WTC11 (cell line): ENCODE measurements at places on chromosomes 5 and 9.
A peak's percentile ranks its signal among the peaks of the same experiment; 100 is the strongest.

- no peak for DNase-seq
Measured at GRCh38 chr5:170408877-170409660, 19.9 kb upstream of the KCNMB1 start.

- DNase-seq = no peak
Measured at GRCh38 chr9:21852754-21853153, 50.3 kb downstream of the MTAP start.

- DNase-seq = no peak
Measured at GRCh38 chr5:102554082-102554481, 55.3 kb upstream of the SLCO6A1 start.

DNA sequence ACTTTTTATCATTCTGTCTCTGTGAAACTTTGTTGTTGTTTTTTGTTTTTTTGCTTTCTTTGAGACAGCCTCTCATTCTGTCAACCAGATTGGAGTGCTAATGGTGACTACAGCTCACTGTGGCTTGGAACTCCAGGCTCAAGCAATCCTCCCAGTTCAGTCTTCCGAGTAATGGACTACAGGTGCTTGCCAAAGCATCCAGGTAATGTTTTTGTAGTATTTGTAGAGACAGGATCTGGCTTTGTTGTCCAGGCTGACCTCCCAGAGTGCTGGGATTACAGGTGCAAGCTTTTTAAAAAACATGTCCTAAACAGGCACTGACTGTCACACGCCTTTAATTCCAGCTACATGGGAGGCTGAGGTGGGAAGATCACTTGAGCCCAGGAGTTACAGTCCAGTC is 235.1 kb downstream of the MEF2C start:
- no peak for DNase-seq

- no peak for DNase-seq
Measured at GRCh38 chr9:107504585-107505455, 15.3 kb upstream of the KLF4 start.

GRCh38 chr9:126925876-126926275 is 11.3 kb downstream of the RALGPS1 start:
- no peak for DNase-seq

- no peak for DNase-seq
Measured at GRCh38 chr5:139901251-139901575, 105.6 kb downstream of the PSD2 start.

DNA sequence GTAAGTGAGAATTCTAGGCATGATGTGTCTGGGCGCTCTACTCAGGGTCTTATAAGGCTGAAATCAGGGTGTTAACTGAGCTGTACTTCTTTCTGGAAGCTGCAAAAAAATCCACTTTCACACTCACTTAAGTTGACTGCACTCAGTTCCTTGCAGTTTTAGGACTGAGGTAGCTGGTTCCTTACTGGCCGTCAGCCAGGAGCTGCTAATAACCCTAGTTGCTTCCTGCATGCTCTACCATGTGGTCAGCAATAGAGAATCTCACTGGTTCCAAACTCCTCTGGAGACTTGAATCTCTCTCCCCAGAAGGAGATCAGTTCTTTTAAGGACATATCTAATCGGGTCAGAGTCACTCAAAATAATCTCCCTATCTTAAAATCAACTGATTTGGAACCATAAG is 911.2 kb downstream of the EFNA5 start:
- DNase-seq = no peak

- DNase-seq = no peak
Measured at GRCh38 chr5:78050888-78051287, 243.6 kb downstream of the AP3B1 start.

DNA sequence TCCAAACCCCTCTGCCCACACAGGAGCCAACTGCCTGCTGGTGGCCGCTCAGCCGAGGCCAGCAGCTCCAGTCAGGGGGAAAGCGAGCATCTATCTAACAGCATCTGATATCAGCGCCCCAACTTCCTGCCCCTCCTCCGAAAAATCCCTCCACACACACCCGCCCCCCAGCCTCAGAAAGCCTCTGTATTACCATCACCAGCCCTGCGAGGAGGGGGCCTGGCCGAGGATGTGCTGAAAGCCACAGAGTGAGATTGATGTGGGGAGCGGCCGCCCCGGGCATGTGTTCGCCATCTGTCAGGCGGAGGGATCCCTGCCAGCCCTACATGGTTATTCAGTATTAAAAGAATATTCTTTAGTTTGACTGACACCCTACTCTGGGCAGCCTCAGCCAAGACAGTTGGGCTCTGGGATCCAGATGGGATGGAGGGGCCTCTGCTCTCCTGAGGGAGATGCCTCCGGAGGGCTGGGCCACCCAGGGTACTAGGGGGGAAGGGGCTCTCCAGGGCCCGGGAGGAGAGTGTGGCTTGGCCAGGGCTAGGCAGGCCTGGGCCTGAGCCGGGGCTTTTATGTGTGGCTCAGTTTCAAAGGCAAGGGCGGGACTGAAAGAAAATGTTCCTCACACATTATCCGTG is 98.0 kb downstream of the HSD17B3 start:
- DNase-seq = no peak

DNA sequence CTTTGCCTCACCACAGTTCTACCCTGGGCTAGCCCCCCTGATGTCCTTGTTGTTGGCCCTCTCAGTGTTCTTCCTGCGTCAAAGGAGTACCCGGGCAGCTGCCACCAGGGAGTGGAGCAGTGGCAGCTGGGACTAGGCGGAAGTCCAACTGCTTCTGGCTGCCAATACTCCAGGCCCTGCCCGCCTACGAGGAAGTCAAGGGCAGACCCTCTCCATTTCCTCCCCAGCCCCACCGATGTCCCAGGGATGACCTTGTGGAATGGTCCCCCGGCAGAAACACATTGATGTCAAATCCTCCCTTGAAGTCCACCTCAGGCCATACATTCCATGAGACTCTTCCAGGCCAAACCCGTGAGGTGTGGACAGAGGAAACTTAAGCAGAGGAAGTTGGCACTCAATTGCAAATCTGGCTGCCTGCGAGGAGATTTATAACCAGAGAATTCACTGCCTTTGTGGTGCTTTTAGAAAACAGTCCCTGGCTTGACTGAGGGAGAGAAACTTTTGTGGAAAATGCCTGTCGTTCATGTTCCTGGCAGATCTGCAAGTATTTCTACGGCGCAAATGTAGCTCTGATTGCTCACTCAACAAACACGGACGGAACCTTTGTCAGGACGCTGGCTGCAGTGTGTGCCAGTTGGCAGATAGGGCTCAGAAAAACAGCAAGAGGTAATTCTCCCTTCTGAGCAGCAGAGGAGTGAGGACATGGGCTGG is 339.7 kb downstream of the RAB3C start:
- DNase-seq = no peak

- no peak for DNase-seq
Measured at GRCh38 chr9:18544456-18544855, 70.5 kb downstream of the ADAMTSL1 start.

DNA sequence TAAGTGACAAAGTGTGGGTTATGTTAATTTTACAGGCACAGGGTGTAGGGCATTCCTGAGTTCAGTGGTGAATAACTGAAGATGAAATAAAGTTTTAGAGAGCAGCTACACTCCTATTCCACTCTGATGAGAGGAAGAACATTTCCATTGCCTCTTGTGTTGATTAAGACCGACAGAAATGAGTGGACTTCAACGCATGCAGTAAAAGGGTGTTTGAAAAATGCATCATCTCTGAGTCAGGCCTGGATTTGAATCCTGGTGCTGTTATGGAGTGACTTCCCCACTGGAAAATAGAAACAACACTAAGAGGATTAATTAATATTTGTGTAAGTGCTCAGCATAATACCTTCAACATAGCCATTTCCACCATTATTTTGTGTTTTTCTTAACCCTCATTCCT is 86.3 kb downstream of the PRR16 start:
- no peak for DNase-seq

GRCh38 chr9:69981686-69982445 is 61.8 kb upstream of the MAMDC2 start:
- no peak for DNase-seq

DNA sequence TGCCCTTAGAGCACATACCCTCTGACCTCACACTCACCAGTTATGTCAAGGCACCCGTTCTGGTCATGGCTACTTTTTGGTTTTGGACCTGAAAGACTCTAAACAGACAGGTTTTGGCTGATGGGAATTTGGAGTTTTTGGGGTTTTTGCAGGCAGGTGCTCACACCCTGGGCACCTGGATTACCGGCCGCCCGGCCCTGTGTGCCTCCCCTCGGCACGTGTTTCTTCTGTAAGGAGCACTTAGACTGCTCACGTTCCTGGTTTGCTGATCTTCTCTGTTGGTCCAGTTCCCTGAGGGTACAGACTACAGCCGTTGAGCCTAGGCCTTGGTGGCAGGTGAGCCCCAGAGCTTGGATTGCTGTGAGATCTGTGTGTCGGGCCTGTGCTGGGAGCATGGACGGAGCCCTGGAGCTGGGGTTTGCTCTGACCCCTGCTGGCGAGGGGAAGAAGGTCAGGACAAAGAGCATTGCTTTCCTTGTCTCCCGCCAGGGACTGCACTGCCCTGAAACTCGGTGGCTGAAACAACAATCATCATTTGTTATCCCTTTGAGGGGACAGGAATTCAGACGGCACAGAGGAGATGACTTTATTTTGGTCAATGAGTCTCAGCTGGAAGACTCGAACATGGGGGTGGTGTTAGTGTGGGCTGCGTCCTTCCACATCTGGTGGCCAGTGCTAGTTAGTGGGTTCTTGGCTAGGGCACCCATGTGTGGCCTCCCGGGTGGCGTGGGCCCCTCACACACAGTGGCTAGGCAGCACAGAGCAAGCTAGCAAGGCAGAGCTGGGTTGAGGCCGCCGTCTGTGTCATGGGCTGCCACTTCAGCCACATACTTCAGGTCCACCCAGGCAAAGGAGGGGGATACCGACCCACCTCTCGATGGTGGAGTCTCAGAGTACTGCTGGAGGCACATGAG is 76.4 kb downstream of the EHMT1 start:
- DNase-seq = peak; percentile 85

DNA sequence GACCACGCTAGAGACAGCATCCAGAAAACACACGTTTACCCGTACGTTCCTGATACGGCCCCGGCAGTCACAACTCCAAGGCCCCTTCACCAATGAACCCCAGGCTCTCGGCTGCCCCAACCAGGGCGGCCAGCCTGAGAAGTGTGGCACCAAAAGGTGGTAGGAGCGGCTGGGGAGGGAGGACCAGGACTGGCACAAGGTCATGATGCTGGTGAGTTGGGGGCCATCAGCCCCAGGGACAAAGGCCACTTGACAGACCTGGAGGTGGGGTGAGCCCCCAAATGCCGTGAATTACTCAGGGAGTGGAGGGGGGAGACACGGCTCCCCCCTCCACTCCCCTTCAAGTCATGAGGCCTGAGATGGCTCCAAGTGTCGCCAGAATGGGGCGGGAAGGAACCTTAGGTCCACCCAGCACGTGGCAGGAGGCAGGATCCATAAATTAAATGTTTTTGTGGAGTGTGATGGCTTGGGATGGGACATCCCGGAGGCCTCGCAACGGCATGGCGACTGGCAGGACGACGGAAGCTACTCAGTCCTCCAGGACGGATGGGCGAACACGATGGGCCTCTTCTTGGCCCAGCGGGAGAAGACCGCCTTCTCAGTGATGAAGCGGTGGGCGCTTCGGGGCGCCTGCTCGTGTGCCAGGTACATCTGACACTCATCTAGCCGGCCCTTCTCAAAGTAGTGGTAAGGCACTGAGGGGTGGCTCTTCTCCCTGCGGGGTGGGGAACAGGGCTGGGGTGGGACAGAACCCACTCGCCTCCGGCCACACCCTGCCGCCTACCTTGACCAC is 8.7 kb upstream of the ST6GALNAC6 start:
- DNase-seq = no peak

- DNase-seq = no peak
Measured at GRCh38 chr5:173229966-173230689, 4.9 kb downstream of the NKX2-5 start.

GRCh38 chr5:42572313-42572712 is 149.1 kb downstream of the GHR start:
- DNase-seq = no peak

DNA sequence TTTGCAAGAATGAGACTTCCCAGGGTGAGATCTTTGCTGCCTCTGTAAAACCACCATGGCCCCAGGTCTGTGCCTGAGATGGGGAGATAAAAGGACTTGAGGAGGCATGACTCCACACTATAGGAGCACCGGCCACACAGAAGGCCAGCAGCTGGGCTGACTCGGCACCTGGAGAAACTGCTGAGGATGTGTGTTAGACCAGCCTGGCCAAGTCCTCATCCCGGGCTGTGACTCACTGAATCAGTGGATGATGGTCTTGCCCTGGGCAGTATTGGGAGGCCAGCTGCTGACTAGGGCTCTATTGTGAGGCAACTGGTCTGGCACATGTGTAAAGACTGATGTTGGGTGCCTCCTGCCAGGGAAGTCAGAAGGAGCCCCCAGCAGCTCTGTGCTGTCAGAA is 286.2 kb downstream of the ACTL7B start:
- no peak for DNase-seq

DNA sequence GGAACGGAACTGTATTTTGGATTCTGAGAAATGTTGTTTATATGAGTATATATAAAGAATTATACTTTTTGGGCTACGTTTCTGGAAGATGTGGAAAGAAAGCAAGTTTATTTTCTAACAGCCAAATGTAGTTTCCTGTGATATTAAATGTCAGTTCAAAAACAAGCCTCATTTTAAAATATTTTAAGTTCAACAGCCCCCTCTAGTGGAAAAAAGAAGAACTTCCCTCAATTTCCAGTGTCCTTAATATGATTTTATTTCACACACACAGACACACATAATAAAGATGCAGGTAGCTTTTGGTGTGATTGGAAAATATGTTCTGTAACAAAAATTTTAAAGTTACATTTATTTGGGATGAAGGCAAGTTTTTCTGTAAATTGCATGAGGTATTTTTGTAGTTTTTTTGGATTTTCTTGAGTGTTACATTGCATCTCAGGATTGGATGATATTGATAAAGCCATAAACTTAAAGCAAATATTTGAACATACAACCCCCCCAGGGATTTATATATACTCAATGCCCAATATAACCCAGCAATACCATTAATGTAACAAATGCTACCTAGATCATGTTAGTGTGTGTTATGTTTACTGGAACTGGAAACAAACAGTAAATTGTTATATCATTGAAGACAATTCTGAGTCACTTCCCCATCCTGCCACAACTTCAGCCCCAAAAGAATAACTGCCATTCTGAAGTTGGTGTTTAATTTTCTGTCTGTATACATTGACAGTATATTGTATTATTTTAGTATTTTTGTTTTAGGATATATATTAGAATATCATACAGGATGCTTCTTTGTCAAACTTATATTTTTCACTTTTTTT is 54.0 kb downstream of the CCDC171 start:
- no peak for DNase-seq

- no peak for DNase-seq
Measured at GRCh38 chr5:17241635-17242034, 24.2 kb downstream of the BASP1 start.

DNA sequence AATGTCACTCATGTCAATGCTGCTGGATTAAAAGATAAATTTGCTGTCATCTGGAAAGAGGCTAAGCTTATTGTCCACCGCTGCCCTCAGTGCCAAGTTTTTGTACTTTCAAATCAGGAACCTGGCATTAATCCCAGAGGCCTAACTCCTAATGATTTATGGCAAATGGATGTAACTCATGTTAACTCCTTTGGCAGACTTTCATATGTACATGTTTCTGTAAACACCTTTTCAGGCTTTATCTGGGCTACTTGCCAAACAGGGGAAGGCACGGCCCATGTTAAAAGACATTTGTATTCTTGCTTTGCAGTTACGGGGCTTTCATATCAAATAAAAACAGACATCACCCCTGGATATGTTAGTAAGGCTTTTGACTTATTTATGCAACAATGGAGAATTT is 608.0 kb upstream of the ACO1 start:
- DNase-seq = no peak
